ENCODE measurements at places on chromosomes 7 and 10. TPM values are rescaled to one million over a fixed set of nuclear protein-coding genes. Genes with fewer than 3 reads are reported as not detected.

The TEX47 gene
- not detected for total RNA-seq

The GGCT gene
- 35.5 TPM for total RNA-seq

The OPALIN gene
- not detected for total RNA-seq

The CRCP gene
- 25.7 TPM for total RNA-seq

The SFRP4 gene
- total RNA-seq: not detected

The REEP3 gene
- total RNA-seq: 20.0 TPM

The TMEM106B gene
- total RNA-seq: 22.8 TPM

The GPR146 gene
- total RNA-seq: 2.0 TPM

The VSTM2A gene
- total RNA-seq: not detected

The AHR gene
- 62.0 TPM for total RNA-seq

The ANKRD30A gene
- not detected for total RNA-seq

DNA sequence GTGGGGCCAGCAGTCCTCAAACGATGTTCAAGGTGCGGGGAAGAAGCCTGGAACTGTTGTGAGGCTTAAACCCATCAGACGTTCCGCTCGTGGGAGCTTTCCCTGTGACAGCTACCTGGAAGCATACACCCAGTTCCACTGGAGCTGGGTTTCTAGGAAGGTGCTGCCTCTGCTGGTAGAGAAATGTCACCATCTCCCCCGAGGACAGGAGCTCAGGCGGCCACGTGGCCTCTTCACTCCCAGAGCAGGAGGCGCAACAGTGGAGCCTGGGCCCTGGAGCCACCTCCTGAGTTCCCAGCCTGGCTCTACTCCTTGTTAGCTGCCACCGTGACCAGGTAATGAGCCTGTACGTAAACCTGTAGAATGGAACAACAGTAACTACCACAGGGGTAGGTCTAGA lies 156.1 kb downstream of the ADARB2 start:
- ATAC-seq: no peak

- ATAC-seq: no peak
Measured at GRCh38 chr10:12846718-12847117, 154.8 kb downstream of the CCDC3 start.

- no peak for ATAC-seq
Measured at GRCh38 chr10:122328676-122329075, 45.8 kb upstream of the PLEKHA1 start.

DNA sequence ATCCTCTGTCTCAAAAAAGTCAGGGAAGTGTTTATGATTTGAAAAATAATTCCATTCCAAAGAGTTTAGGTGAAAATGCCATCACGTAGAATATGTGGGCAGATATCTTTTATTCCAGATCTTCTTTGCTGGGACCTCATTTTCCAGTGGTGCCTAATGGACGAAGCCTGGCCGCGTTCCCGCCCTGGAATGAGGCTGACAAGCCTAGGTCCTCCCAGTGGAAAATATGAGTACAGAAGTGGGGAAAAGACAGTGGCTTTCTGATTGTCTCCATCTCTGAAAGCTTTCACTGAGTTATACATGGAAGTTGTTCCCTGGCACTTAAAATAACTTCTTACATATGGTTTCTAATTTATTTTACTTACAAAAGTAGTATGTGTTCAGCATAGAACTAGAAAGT lies 139.4 kb downstream of the TACC2 start:
- no peak for ATAC-seq

DNA sequence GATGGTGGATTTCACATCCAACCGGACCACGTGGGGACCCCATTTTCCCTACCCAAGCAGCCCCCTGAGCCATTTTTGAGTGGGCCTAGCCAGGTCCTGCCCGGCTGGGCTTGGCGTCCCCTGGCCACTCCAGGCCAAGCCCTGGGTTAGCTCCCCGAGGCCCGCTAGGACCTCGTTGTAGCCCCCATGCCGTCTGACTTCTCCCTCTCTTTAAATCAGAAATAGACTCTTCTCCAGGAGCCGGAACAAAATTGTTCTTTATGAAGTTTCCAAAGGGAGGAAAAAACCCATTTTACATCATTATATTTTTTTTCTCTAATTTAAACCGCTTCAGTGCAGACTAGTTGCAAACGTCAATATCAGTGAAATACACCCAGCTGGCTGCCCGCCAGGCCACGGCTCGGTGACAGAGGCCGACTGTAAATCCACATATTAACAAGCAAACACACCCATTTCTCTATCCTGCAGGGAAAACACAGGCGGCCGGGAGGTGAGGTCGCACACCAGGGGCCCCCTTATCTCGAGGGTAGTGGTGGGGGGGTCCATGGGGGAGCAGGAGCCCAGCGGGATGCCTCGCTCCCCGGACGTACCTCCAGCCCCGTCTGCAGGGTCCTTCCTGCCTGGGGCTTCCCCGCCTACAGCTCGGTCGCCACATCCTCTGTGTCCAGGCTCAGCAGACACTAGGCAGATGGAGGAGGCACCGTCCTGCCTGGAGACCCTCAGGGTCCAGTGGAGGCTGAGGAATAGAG lies 72.7 kb downstream of the ELFN1 start:
- peak; percentile 50 for ATAC-seq

DNA sequence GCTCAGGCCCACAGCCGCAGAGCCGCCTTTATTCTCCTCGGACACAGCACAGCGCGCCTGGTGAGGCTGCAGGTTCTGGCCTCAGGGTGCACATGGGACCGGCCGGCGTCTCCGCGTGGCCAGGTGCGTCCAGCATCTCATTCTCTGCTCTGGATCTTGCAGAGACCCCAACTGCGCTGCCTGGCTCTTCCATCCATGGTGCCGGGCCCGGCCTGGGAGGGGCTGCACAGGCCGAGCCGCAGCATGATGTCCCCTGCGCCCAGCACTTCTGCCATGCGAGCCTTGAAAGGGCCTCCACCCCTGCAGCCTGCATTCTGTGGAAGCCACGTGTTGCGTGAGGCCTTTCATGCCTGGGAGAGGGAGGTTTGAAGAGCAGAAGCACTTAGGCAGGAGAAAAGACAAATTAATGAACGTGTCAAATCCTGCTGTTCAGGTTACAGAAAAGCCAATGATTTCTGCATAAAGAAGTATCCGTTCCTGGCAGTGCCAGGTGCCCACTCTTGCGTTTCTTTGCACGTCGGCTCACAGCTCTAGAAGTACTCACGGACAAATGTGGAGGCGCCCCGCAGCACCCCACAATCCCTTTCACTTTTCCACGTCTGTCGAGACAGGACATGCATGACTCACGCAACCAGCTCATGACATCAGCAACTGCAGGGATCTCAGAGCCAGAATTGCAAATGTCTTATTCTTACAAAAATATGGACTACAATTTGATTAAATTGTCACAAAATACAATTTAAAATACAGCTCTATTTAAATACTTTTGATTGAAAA lies 571.4 kb downstream of the DNAJB6 start:
- no peak for ATAC-seq

- no peak for ATAC-seq
Measured at GRCh38 chr7:155811560-155811894, 736 bp downstream of the SHH start.

- no peak for ATAC-seq
Measured at GRCh38 chr10:75203724-75204123, 6.9 kb upstream of the VDAC2 start.

DNA sequence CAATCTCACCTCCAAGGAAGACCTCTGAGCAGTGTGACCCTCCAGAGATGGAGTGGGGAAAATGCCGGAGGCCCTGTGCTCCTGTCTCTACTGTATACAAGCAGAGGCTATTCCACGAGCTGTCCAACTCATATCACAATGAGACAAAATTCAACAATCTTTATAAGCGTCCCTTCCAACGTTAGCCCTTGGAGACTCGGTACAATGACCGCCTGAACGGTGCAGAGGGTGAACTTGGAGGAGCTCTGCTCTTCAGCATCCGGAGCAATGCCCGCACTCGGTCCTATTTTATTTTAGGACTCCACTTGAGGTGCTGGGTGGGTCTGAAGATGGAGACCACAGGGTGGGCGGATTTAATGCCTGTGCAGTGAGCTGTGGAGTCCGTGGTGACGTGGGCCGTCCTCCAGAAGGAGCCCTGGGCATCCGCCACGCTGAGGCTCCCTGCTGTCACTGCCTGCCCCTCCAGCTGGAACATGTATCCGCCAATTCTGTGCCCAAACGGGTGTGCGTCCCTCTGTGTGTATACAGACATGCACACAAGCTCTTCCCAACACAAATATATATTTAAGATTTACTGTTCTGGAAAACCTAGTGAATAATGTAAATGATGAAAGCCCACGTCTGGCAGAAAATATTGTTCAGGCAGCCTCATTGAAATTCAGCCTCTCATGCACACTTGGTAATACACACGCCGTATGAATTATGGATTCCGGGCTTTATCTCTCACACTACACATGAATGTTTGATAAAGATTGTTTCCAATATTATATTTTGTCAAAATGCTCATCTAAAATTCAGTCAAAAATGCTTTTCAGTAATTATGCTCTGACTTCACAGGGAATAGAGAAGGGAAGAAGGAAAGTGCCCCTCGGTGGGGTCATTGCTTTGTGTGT lies 239.9 kb upstream of the ZMIZ1 start:
- no peak for ATAC-seq

- no peak for ATAC-seq
Measured at GRCh38 chr10:104277785-104278184, 8.8 kb downstream of the GSTO2 start.

- ATAC-seq: no peak
Measured at GRCh38 chr7:21675255-21675654, 132.4 kb downstream of the DNAH11 start.

- no peak for ATAC-seq
Measured at GRCh38 chr10:88004451-88004850, 141.0 kb downstream of the PTEN start.

DNA sequence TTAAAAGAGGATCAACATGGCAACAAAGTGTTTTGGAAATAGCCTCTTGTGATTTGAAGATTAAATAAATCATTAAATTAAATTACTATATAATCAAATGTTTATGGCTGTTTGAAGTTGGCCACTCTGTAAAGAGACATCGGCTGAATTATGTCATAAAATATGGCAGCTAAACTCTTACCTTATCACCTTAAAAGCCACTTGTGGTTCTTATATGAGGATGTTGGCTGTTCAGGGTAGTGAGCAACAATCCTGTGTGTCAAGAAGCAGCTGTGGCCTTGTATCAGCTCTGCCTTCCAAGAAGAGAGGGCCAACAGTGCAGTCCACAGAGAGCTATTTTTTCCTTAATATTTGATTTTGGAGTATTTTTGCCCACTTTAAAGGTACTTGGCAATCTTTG lies 113.4 kb upstream of the CDK6 start:
- ATAC-seq: no peak

GRCh38 chr10:69146759-69147158 lies 22.8 kb downstream of the VPS26A start:
- no peak for ATAC-seq

GRCh38 chr7:157910446-157910845 lies 573.6 kb downstream of the DNAJB6 start:
- no peak for ATAC-seq

- ATAC-seq: no peak
Measured at GRCh38 chr10:48543182-48543844, 61.6 kb downstream of the ARHGAP22 start.

GRCh38 chr7:140719721-140720120 lies 23.2 kb downstream of the NDUFB2 start:
- ATAC-seq: no peak

DNA sequence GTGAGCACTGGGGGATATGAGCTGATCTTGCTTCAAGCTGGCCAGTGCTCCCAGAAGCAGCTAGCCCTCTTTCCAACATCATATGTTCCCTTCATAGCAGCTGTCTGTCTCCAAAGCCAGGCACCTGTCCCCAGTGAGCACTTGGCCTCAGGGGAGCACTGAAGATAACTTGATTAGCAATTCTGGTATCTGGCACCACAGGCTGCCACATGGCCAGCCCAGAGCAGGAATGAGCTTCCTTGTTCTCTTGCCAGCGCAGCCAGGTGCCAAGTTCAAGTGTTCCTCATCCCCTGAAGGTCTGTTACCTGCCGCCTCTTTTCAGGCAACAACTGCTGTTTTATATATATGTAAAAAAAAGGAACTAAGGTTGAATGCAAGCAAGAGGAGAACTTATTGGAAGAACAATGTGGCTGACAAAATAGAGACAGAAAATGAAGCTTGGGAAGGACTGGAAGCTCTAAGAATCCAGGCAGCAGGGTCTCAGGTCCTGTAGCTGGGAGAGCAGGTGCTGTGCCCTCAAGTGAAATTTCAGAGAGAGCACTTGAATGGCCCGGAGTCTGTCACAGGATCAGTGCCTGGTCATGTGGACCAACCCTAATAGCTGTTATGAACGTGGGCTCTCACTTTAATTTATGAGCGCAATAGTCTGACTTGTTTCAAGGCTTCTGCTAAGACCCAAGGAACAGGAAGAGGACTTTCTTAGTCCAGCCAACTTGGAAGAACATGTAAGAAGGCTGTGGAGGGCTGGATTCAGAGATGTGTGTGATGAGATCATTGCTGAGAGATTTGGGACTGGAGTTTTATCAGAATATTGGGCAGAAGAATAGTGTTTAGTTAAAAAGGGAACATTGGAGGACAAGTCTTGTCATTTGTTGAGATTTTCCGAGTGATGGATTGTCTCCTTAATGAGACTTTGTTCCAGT lies 267.2 kb downstream of the GLRX3 start:
- ATAC-seq: no peak

- ATAC-seq: no peak
Measured at GRCh38 chr7:108094933-108095710, 35.0 kb downstream of the LAMB4 start.

GRCh38 chr7:13898957-13899670 lies 90.4 kb downstream of the ETV1 start:
- ATAC-seq: no peak

DNA sequence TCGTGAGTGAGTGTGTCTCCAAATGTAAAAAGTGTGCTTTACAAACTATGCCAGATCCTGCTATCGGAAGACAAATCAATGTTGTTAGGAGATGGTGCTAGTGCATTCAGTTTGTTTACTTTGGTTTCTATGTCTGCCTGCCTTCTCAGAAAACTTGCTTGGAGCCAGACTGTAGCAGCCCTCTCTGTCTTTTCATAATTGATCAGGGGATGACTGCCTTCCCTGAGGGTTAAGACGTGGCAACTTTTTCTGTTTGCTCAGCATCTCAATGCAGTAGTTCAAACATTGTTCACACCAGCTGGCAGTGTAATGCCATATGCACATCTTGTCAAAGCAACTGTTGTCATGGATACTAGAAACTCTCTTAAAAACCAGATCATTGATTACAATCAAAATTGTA lies 118.5 kb downstream of the FOXP2 start:
- no peak for ATAC-seq

DNA sequence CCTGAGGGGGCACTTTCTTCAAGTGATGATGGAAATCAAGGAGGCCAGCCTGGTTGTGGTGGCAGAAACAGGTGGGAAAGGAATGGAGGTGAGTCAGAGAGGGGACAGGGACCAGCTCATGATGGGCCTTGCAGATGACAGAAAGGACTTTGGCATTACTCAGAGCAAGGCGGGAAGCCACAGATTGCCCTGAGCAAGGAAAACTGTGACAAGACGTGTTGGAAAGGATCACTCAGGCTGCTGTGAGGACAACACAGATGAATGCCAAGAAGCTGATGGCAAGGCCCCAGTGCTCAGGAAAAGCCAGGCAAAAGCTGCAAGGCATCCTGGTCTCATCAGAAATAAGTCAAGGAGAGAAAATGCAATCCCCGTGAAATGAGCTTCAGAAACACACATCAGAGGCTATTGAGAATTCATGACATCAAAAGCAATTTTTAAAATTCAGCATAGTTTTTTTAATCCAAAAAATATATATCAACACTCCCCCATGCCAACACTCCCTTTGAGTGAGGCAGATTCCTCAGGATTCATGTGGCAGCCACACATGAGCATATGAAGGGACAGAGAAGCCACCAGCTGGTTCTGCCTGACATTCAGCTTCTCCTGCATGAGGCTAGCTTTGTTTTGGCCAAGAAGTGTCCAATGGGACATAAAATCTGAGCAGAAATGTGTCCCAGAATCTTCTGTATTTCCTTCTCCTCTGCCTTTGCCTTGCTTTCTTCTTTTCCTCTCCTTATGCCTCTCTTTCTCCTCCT lies 244.5 kb upstream of the MYO3A start:
- no peak for ATAC-seq

GRCh38 chr7:37832194-37832593 lies 16.2 kb upstream of the NME8 start:
- ATAC-seq: no peak

Measured in activated T-helper 17 cell treated with anti-CD3 and anti-CD28 coated beads, Interleukin-2, amount 50 U/mL, for 72 hours (primary cell).